Hindlimb muscle (tissue), 1 donor: ENCODE measurements at places on chromosomes 3 and 15.

GRCh38 chr15:63722204-63722808 lies 111.4 kb downstream of the HERC1 start:
- DNase-seq = no peak

- no peak for DNase-seq
Measured at GRCh38 chr3:48306290-48306689, 27.2 kb downstream of the SPINK8 start.

DNA sequence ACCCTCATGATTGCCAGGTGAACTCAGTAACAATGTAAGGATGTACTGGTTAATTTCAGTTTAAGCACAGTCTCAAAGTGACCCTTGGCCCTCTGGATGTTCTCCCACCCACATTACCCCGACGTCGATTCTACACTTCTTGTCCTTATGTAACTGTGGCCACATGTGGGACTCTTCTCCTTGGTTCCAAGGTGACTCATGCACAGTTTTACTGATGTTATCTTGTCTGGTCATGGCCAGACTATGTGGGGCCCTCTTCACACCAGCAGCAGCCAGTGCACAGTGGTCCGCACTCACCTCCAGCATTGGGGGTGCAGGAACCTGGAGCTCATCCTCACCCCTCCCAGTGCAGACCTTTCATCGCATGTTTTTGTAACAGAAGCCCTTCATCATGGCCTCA lies 519.4 kb downstream of the OCA2 start:
- no peak for DNase-seq

- no peak for DNase-seq
Measured at GRCh38 chr3:20245781-20246180, 59.8 kb upstream of the SGO1 start.

DNA sequence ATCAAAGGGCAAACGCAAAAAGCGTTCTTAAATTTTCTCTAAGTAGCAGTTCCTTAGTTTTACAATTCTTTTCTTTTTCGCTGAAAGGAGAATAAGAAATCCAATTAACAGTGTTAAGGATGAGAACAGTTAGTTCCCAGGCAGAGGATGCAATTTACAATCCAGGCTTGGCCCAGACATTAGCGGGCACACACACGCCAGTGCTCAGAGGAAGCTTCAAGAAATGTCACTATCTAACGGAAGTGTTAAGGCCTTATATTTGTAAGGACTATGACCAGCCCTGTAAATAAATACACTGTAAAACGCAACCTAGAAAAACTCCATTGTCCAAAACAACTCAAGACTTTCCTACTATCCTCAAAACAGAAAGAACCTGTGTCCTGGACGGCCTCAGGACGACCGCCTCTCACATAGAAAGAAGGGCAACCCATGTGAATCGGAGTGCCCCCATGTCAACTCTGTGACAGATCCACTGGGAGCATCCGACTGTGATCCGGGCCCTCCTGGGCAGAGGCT lies 1.3 kb downstream of the ACAP2 start:
- peak; percentile 20 for DNase-seq
